ENCODE measurements at places on chromosomes 7 and 10. TPM values are rescaled to one million over a fixed set of nuclear protein-coding genes. Genes with fewer than 3 reads are reported as not detected.

- DNase-seq: no peak
Measured at GRCh38 chr10:129448539-129448938, 18.5 kb upstream of the MGMT start.

- no peak for DNase-seq
Measured at GRCh38 chr10:37681617-37681999, 175.8 kb downstream of the ZNF248 start.

DNA sequence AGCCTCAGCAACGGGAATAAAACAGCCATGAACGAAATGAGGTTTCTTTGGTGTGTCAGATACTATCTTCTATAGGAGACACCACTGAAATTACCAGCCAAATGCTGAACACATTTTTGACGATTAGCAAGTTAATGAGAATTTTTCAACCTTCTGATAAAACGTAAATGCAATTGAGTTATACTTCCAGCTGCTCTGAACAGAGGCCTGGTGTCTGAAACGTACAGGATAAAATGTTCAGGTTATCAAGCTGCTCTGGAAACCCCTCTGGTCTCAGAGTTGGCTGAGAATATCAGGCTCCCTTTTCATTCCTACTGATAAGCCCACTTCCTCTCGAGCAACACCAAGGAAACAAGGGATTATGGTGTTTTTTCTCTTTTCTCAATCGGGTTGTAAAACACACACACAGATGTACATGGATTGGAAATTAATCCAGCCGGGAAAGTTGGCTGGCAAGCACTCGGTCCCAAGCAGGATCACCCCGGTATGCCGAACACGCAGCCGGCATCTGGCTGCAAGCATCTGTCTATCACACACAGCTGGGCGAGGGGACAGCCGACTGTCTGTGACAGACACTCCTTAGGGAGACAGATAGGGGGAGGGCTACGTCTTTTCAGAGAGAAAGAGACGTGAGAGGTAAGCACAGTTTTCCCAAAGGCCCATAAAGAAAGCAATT, 171.8 kb downstream of the PRKAG2 start:
- no peak for DNase-seq

GRCh38 chr7:21326241-21326640, 101.6 kb upstream of the SP4 start:
- DNase-seq: no peak

NXPH1 gene
- polyA plus RNA-seq: 0.28 TPM

Data from left renal cortex interstitium (tissue), 4 donors.